ENCODE measurements at places on chromosomes 4 and X. TPM values are rescaled to one million over a fixed set of nuclear protein-coding genes. Genes with fewer than 3 reads are reported as not detected.

Gene USP17L25
- polyA plus RNA-seq: not detected

Gene GPR119
- polyA plus RNA-seq: 0.53 TPM

Gene L1CAM
- 1.3 TPM for polyA plus RNA-seq

Gene HELT
- not detected for polyA plus RNA-seq

Gene MAGT1
- polyA plus RNA-seq: 10.9 TPM

All from adipose tissue (tissue), 3 donors.